ENCODE measurements at places on chromosomes 16 and 17.

DNA sequence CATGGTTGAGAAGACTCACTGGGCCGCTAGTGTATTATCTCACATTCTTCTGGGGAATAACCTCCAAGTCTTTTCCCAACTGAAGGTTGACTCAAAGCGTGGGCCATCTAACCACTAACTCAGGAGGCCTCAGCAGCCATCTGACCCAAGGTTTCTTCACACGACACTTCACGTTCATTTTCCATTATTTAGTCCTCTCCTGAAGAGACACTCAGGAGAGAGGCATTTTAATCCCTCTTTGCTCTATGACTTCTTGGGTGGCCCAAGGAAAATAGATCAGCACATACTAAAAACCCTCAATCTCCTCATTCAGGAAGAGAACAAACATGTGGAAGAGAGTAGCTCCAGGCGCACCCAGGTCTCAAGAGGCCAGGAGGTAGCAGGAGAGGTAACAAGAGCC is 252.8 kb upstream of the FOXF1 start:
- no peak for DNase-seq

- peak; percentile 100 for DNase-seq
Measured at GRCh38 chr17:70905796-70906195, 736.5 kb downstream of the KCNJ2 start.

DNA sequence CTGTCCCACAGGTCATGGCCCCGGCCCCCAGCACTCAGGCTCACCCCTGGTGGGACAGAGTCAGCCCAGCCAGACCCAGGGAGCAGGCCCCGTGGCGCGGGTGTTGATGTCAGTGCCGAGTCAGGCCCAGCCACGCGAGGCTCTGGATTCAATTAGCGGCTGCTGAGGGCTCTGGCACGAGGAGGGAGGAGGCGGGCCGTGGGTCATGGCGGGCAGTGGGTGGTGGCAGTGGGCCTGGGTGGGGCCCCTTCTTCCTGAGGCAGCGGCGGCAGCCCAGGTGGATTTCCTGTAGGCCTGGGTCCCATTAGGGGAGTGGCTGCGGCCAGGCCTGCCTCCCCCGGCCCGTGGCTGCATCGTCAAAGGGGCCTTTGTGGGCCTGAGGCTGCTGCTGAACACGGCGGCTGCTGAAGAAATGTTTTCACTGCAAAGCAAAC is 12.9 kb downstream of the VASN start:
- DNase-seq: no peak

DNA sequence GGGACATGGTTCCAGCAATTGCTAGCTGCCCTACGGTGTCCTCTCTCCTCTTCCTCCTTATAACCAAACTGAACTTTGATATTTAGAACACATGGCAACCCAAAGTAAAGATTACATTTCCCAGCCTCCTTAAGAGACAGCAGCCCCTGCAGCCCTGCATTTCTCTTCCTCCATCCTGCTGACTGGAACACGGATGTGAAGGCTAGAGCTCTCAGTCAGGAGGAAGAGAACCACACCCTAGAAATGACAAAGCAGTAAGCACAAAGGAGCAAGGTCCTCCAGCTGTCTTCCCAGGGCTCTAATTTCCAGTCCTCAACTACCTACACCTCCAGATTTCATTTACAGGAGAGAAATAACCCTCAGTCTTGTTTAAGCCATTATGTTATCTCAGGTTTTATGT is 10.9 kb downstream of the DYNC1LI2 start:
- peak; percentile 70 for DNase-seq

GRCh38 chr17:71926746-71927398 is 193.9 kb upstream of the SOX9 start:
- DNase-seq: no peak

- DNase-seq: peak; percentile 96
Measured at GRCh38 chr17:1779571-1780131, 17.8 kb downstream of the SERPINF1 start.

DNA sequence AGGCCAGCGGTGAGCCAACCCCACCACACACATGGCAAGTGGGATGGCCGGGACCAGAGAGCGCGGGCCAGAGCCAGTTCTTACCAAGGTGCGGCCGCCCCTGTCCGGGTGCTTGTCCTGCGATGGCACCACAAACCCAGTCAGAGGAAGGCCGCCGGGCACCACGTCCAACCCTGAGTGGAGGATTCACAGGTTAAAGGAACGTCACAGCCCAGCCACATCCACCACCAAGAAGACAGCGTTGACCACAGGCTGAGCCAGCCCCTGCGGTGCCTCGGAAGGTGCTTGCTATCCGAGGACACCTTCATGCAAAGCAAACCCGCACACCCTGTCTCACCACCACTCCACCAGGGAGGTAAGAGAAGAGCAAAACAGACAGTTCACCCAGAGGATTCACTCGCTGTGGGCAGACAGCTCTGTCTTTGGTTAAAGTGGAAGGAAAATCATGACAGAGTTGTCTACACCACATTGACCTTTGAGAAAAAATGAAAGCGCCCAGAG is 15.8 kb downstream of the SLX4 start:
- no peak for DNase-seq

GRCh38 chr17:80544655-80545498 is at the start of gene RPTOR:
Gene RPTOR, plus strand, starts transcription at chr17:80544838. Its CDS starts 792 bp downstream, at chr17:80545630.
- DNase-seq: peak; percentile 93

GRCh38 chr17:40846515-40847144 is 20.4 kb downstream of the KRT12 start:
- DNase-seq: no peak

DNA sequence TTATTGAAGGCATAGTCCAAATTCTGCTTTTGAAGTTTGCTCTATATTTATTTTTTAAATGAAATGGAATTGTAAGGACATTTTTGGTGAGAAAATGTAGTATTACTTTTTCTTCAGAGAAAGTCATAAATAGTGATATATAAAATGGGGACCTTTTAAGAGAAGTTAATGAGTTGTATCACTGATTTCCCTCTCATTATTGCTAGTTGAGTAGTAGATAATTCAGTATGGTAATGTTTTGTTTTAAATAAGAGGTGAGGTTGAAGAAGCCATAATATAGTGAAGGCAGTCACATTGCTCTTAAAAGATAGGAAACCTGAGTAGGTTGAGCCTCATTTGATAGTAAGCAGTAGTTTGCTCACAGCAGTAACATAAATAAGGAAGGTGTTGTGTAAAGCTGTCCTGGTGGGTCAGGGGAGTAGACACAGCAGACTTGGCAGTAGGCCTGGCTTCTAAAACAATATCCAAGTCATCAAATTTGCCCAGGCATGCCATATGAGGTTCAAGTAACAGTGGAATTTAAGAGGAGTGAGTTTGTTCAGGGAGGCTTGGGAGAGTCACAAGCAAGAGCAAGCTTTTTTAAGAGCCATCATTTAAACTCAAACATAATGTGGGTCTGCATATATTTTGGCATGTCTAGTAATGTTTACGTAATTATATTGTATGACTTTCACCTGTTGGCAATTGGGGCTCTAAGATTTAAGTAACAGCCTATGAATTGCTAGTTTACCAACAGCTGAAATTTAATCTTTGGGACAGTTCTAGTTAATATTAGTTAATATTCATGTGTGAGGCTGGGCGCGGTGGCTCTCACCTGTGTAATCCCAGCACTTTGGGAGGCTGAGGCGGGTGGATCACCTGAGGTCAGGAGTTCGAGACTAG is 6.5 kb downstream of the NFATC3 start:
- peak; percentile 67 for DNase-seq

GRCh38 chr16:4833584-4833983 is 13.5 kb downstream of the GLYR1 start:
- no peak for DNase-seq

- DNase-seq: no peak
Measured at GRCh38 chr17:32516940-32517701, 30.3 kb downstream of the CDK5R1 start.

DNA sequence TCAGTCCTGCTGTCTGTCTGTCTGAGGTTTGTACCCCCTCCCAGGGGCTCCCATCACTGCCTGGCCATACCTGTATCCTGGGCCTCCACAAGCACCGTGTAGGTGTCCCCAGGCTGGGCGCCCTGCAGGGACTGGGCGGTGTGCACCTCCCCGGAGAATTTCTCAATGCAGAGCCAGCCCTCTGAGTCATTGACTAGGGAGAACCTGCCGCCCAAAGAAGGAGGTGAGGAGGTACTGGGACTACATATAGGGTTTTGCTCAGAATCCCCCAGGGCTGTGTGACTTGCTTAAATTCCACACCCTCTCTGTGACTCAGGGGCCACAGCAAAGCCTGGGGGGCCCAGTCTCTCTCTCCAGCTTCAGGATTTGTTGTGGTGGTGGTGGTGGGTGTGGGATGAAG is 7.6 kb downstream of the CDH16 start:
- DNase-seq: no peak

GRCh38 chr16:30659507-30660423 is 1.5 kb downstream of the FBRS start:
- DNase-seq: peak; percentile 31

DNA sequence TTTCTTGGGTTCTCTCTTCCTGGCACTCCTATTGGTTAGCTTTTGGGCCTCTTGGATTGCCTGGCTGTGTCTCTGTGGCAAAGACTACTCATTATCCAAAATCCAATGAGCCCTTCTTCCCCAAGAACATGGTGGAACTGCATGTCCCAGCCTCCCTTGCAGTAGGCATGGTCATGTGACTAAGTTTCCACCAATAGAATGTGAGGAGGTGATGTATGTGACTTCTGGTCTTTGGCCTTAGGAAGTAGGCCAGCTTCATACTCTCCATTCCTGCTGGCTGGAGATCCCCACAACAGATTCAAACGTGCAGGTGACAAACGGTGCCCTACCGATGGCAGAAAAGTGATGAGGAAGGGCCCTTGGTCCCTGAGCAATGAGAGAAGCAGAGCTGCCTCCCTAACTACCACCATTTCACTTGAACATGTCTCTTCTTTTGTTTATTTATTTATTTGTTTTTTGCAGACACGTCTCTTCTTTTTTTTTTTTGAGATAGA is 17.3 kb upstream of the SPN start:
- DNase-seq: peak; percentile 37

- peak; percentile 54 for DNase-seq
Measured at GRCh38 chr17:68391561-68392268, 65.6 kb downstream of the WIPI1 start.

DNA sequence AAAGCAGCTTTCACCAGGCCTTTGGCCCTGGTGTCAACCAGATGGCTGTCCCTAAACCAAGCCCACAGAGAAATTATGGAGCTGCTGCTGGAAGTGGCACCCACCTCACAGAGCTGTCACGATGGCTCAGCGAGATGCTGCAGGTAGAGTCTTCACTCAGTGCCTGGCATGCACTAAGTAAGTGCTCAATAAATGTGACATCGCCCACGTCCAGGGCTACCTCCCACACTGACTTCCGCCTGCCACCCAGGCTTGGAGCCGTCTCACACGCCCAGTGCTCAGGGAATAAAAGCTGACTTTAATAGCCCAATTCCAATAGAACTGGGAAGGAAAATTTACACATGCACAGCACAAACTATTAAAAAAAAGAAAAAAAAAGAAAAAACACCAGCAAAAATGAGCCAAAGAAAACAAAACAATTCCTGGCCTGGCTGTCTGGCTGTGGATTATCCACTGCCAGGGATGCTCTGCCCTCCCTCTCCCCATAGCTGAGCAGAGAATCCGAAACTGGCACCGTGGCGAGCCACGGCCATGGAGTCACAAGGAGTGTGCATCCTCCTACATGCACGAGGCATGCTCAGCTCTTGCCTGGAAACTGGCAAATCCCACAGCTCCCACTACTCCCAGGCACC is 68.9 kb downstream of the ZNF423 start:
- no peak for DNase-seq

DNA sequence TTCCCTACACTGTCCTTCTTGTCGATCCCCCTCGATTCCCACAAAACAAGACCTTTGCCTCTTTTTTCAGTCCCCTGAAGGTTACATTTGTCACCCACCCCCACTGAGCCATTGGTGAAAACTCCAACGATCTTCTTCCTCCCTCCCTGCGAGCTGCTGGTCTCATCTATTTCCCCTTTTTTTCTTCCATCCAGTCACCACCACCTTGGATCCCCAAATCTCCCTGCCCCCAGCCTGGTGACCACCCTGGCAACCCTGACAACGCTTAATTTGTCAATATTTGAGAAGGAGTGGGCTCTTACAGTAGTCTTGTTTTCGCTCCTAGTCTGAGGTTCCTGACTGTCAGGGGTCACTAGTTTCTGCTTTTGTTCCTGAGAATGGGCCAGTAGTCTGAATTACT is 62.9 kb downstream of the SMPD3 start:
- no peak for DNase-seq

Data from cardiac fibroblast (primary cell).